ENCODE measurements at places on chromosomes 12 and 14.

GRCh38 chr14:104443391-104444158 lies 136.0 kb upstream of the C14orf180 start:
- DNase-seq, result no peak

DNA sequence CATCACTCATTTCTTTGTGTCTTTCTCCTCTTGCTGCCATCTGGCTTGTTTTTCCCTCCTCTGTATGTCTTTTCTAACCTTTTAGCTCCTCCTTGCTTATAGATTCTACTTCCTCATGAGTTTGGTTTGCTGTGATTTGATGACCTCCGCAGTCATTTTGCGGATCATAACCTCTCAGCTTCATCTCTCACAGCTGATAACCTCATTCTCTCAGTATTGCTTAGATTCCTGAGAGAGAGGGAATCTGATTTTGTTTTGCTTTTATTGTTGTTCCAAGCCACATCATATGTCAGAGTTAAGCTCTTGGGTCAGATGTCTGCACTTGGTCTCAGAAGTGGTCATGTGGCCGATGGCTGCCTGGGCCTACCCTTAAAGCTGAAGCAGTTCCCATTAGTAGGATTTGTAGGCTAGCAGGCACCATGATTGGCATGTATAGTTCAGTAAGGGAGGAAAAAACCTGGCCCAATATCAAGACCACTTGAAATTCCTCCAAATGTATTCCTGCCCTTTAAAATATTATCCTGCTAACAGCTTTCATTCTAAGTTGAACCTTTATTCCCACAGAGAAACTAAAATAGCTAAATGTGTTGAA lies 13.5 kb downstream of the ZNF664 start:
- DNase-seq, result no peak

DNA sequence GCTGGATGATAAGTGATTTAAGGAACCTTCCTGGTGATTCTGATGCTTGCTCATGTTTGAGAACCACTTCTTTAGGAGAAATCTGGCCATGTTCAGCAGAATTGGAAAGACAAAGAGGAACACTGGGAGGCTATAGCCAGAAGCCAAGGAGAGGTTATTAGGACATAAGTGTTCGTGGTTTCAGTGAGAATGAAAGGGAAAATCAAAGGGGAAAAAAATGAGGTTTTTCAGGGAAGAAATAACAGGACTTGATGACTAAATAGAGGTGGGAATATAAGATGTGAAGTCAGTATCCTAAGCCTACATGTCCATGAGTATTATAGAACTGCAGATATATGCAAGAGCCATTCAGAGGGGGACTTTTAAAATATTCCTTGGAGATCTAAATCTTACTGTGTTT lies 95.6 kb downstream of the DAAM1 start:
- no peak for DNase-seq

- DNase-seq, result no peak
These were observed 33.1 kb upstream of the PTPRO start for GRCh38 chr12:15289192-15289591.

GRCh38 chr14:42929806-42930480 lies 1323.3 kb downstream of the LRFN5 start:
- no peak for DNase-seq

DNA sequence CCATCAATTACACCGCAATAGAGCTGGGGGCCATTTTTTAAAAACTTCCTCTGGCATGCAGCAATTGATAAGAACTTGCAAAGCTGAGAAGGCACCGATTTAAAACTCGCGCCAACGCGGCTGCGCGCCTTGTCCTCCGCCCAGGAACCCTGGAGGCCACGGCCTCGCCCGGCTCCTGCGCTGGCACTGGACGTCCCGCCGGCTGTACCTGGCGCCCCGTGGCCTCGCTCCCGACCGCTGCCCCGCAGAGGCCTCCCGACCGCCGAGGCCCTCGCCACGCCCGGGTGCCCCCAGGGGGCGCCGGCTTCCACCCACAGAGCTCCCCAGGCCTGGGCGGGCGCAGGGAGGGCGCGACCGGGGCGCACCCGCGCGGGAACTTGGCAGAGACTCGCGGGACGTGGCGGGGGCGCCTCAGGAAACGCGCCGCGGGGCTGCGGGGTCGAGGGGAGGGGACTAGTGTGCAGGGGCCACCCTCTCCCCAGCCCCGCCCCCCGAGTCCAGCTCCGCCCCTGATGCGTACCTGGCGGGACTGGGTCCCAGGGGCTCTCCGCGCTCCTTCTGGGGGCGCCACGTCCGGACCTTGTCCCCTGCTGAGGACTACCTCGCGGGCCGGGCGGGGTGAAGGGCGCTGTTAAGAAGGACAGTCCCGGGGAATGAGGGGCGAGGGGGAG lies 65.7 kb downstream of the TNFAIP2 start:
- DNase-seq, result no peak

DNA sequence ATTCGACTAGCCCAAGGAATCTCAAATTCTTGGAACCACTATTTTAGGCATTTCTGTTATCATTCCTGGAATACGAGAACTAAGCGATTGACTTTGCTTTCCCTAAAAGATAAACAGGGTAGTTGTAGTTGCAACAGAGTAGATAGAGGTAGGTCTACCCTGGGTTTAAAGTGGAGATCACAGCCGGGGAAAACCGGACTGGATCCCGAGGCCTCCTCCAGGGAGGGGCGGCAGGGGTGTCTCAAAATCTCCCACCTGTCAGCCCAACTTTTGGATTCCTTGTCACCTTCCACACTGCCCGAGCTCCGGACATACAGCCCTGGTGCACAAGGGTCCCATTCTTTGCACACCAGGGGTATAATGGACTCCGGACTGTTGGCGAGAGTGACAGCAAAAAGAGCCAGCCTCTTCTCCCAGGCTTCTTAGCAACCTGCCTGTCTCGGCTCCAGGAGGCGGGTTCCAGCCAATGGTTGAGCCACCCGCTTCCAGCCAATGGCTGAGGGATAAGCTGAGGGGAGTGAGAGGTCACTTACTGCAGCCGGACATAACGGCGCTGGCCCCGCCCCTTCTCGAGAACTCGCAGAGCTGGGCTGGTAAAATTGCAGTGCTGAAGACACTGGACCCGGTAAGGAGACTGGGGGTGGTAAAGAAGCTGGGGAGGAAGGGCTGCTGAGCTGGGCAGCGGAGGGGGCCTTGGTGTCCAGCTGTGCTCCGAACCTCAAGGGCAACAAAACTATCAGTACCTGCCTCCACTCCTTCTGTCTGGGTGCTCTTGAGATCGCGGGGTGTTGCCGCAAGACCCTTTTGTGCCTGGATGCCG lies at the start of gene SUOX:
Gene SUOX, plus strand, starts transcription at position 562 of the 820 bp plus-strand sequence. CDS start 4,946 bp downstream, outside the sequence.
- DNase-seq, result no peak

- DNase-seq, result no peak
These were observed 18.3 kb upstream of the SLC38A2 start for GRCh38 chr12:46390881-46391280.

DNA sequence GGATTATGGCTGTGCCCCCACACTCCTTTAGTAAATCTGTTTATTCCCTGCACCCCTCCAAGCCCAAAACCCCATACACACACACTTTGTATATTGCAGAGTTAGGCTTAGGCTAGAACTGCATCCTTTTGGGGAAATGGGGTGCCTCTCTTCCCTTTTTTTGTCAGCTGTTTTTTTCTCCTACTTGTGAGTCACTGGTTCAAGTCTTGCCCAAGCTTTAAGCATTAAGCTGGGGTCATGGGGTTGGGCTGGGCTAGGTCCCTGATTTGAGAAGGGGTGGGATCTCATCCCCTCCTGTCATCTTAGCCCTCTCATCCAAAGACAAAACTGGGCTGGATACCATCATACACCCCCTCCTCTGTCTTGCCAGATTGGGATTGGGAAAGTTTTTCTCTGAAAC lies 1.6 kb downstream of the LRP1 start:
- DNase-seq, result no peak

GRCh38 chr12:57227315-57228115 lies 2.0 kb upstream of the SHMT2 start:
- DNase-seq, result no peak

DNA sequence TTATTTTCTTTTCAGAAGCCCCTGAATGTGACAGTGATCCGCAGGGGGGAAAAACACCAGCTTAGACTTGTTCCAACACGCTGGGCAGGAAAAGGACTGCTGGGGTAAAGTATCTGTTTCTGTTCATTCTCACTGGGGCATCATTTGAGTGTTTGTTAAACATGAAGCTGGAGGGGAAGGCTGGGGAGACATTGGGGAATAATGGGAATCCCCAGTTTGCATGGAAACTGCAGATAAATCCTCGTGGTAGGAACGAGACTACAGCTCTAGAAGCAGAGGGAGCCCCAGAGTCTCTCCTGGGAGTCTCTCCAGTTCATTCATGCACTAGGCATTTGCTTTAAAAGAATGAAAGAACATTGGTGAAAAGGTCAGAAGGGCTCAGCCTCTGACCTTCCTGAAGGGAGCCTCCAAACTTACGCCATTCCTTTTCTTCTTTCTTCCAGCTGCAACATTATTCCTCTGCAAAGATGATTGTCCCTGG lies 2.5 kb upstream of the CFAP251 start:
- no peak for DNase-seq

DNA sequence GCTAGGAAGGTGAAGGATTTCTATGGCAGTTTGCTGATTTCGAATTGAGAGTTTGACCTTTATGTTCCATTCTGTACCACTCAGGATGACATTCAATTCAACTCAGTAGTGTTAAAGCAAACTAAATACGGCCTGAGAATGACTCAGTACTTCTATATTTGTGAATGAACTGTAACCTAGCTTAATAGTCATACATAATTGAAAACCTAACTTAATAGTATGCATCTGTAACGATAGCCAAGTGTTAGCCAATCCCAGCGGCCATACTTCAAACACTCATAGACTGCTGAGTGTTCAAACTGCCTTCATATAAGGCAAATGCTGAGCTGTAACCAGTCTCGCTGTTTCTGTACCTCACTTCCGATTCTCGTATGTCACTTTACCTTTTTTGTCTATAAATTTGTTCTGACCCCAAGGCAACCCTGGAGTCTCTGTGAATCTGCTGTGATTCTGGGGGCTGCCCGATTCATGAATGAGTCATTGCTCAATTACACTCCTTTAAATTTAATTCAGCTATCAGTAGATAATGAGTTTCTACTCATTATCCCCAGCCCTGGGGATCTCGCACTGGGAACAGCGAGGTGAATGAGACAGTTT lies 98.5 kb upstream of the SLC24A4 start:
- DNase-seq, result no peak

DNA sequence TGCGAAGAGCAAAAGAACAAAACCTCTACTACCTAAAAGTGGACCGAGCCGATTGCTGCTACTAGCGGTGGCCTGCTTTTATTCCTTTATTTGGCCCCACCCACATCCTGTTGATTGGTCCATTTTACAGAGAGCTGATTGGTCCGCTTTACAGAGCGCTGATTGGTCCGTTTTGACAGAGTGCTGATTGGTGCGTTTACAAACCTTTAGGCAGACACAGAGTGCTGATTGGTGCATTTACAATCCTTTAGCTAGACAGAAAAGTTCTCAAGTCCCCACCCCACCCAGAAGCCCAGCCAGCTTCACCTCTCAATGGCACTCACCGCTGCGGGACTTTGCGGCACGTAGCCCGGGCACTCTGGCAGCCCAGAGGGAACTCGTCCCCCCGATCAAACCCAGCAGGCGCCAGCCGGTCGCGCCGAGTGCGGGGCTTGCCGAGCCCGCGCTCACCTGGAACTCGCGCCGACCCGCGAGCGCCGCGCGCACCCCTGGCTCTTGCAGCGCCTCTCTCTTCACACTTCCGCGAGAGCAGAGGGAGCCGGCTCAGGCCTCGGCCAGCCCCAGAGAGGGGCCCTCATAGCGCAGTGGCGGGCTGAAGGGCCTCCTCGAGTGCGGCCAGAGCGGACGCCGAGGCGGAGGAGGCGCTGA lies 8.7 kb upstream of the FGD4 start:
- DNase-seq, result no peak

DNA sequence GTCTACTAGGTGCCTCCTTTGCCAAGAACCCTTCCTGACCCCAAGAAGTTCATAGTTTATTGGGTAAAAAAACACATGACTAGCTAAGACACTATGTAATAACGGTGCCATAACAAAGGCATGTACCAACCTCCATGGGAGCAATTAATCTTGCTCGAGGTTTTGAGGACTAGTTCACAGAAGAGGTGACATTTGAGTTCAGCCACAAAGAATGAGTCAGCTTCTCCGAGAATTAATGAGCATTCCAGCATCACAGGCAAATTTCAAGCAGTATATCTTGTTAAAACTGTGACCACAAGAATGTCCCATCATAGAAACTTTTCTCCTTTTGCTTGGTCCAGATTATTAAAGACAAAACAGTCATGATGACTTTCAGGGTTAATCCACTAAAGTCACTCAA lies 113.0 kb upstream of the RAP1B start:
- no peak for DNase-seq

DNA sequence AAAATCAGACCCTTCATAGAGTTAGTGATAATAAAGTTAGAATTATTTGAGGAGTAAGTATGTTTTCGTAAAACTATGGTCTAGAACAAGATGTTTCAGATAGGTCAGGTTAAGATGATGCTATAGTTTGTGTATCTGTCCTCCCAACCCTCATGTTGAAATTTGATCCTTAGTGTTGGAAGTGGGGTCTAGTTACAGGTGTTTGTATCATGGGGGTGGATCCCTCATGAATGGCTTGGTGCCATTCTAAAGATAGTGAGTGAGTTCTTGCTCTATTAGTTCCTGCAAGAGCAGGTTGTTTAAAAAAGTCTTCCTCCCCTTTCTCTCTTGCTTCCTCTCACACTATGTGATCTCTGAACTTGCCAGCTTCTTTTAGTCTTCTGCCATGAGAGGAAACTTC lies 707.3 kb upstream of the FOXG1 start:
- DNase-seq, result no peak

GRCh38 chr14:93309427-93309966 lies 23.3 kb downstream of the BTBD7 start:
- DNase-seq, result no peak

GRCh38 chr14:50917449-50917848 lies 26.8 kb downstream of the PYGL start:
- DNase-seq, result no peak

DNA sequence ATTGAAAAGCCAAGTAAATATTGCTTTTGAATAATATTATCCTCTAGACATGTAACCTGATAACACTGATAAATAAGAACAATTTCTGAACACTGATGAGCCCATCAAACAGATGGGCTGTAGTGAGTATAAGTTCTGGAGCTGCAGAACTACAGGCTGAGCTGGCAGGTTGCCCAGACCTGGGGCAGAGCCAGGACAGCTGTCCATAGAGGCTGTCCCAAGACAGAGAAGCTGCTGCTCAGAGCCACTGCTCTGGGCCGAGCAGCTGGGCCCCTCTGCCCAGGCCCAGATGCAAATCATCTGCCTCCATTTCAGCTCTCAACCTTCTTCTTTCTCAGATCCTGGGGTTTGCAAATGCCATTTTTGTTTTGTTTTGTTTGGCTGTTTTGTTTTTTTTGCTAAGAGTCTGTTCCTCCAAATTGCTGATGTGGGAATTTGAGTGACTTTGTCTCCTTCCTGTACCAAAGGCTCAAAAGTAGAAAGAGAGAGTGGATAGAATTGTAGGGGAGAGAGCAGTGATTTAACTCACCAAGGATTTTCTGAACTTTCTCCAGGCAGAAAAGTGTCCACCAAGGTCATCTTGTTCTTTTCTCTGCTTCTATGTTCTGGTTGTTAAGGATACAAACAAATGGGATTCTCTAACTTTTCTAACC lies 4.0 kb upstream of the TESPA1 start:
- DNase-seq, result no peak

DNA sequence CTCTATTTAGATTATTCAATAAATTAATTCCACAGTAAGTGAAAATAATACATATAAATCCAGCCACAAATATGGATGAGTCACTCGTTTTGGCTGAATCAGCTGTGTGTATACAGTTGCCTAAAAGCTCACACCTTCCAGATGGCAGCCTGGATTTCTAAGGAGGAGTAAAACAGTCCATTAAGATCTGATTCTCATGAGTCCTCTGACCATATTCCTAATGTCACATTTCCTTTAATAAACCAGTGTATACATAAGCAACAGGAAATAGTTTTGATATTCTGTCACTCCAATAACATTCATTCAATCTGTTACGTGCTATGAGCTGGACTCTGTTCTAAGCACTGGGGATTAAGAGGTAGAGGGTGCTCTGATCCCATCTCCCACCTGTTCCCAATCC lies 21.8 kb downstream of the MDM1 start:
- DNase-seq, result no peak

All from stimulated activated CD8-positive, alpha-beta memory T cell treated with anti-CD3 and anti-CD28 coated beads, Interleukin-7, amount 100 ng/mL, for 1 hour (primary cell).